ENCODE measurements at places on chromosomes 6 and 20.

DNA sequence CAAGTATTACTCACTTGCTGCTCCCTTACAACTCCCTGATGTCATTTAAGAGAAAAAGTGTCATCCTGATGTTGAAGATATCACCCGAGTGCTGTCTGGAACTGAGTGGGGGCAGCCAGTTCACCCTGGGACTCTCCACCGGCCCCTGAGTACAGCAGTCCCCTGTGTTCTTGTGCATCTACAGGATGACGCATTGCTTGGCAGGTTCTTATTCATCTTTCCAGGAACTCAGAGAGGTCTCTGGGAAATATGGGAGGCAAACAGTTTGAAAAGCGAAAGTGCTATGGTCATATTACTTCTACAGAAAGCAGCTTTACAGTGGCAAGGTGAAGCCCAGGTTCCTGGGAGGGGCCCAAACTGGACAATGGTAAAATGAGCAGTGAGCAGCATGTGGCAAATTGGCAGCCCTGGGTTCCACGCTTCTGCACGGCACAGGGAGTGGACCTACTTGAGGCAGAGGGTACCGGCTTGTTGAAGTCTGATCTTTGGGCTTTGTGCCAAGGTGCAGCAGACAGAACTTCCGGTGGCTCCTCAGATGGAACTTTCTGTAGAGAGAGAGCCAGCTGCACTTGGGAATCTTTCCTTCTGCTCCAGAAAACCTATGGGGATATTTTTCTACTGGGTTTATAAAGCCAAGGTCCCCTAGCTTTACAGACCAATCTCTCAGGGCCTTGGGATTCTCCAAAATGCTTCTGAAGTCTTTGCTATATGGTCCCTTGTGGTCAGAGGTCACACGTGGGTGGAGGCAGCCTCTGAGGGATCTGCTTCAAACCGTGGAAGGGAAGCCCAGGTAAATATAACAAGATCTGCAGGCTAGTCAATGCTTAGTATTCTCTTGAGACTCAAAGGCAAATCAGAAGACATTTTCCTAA, 128.3 kb downstream of the MAP3K7 start:
- DNase-seq, result no peak

GRCh38 chr6:147547369-147547902, 38.9 kb downstream of the SAMD5 start:
- DNase-seq, result no peak

GRCh38 chr6:144294016-144294415, 8.9 kb downstream of the UTRN start:
- peak; percentile 52 for DNase-seq

- DNase-seq, result no peak
These were observed at the start of gene OPRL1 for GRCh38 chr20:64080013-64080812. OPRL1 (plus strand) TSS chr20:64080082; CDS start chr20:64092721, 12,639 bp downstream.

- DNase-seq, result peak; percentile 11
These were observed 202.8 kb downstream of the BTBD9 start for GRCh38 chr6:38436726-38437465.

GRCh38 chr6:156777577-156778453, 637 bp downstream of the ARID1B start:
- DNase-seq, result no peak

GRCh38 chr6:169738976-169739529, 12.3 kb downstream of the DYNLT2 start:
- no peak for DNase-seq

- no peak for DNase-seq
These were observed 22.8 kb downstream of the SLC17A9 start for GRCh38 chr20:62975251-62975760.

DNA sequence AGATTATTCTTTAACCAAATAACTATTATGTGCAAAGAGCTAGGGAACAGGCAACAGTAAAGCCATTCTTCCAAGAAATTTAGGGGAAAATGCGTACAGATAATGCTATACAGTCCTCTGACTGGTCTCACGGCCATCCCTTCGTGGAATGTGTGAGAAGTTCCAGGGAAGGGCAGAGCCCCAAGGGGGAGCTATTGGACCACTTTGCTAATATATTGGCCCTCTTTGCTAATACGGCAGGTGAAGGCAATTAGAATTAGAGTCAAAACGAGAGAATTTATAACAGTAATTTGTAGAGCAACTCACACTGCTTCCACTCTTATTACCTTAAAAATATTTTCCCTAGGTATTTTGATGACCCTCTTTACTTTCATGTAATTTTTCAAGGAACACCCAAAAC, 140.4 kb downstream of the IMPG1 start:
- no peak for DNase-seq

DNA sequence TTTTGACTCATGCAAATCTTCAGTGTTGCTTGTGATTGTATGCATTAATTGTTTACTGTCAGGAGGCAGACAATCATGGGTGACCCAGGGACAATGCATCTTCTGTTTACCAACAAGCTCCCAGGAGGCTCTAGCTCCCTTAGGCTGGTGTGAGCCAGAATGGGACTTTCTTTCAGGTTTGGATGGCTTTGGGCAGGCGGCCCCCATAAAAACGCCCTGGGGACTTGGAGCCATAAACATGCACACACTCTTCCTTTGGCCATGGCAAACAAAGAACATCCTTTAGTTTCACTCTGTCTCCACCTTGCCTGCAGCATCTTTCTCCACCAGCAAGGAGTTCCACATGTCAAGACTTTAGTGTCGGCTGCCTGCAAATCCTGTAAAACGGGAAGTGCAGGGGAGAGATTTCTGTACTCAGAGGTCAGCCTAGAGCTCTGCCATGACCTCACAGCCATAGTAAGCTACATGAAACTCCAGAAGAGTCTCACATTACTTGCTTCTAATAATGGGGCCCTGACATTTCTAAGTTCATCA, 127.6 kb downstream of the MAP3K7 start:
- DNase-seq, result no peak

DNA sequence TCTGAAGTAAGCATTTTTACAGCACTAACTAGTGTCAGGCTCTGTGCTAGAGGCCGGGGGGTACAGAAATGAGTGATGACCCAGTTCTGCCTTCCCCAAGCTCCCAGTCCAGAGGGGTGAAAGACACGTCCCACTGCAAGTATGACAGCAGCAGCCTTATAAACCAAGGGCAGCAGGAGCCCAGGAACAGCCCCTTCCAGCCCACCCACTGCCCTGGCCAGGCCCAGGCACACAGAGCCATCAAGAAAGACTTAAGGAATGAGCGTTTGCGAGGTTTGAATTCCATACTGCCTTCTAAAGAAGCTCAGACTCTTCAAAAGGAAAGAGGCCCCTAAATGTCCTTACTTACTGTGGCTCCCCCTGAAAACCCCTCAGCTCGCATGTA, 10.0 kb downstream of the TRERF1 start:
- DNase-seq, result no peak

- DNase-seq, result no peak
These were observed 76.1 kb downstream of the RNF182 start for GRCh38 chr6:14000901-14001300.

GRCh38 chr20:50523552-50524167, 13.5 kb downstream of the PTPN1 start:
- no peak for DNase-seq

DNA sequence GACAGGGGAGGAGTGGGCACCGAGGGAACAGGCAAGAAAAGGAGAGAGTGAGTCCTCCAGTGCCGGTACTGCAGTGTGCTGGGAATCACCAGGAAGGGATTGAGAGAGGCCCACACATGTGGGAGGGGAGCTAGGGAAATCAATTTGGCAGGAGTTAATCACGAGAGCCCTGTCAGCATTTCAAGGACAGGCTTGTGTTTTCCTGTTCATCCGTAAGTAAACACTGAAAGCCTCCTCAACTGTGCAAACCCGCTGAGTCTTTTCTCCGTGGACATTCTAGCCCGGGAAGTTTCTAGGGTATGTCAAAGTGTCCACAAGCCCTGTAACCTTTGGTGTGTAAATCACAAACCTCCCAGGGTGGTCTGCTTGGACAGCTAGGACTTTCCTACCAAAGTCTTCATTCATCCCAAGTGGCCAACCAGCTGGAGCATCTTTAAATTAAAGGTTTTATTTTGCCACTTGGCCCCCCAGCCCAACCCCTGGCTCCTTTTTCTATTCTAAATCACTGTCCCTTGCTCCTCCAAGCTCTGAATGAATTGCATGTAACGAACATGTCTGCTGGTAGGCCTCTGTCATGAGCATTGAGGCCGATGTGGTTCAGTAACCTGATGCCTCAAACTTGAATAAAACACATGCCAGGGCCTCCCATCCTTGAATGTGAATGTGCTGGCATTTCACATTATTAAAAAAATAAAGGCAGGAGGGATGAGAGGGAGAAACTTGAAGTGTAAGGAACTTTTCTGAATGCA, 149.1 kb downstream of the ZNF217 start:
- DNase-seq, result no peak

DNA sequence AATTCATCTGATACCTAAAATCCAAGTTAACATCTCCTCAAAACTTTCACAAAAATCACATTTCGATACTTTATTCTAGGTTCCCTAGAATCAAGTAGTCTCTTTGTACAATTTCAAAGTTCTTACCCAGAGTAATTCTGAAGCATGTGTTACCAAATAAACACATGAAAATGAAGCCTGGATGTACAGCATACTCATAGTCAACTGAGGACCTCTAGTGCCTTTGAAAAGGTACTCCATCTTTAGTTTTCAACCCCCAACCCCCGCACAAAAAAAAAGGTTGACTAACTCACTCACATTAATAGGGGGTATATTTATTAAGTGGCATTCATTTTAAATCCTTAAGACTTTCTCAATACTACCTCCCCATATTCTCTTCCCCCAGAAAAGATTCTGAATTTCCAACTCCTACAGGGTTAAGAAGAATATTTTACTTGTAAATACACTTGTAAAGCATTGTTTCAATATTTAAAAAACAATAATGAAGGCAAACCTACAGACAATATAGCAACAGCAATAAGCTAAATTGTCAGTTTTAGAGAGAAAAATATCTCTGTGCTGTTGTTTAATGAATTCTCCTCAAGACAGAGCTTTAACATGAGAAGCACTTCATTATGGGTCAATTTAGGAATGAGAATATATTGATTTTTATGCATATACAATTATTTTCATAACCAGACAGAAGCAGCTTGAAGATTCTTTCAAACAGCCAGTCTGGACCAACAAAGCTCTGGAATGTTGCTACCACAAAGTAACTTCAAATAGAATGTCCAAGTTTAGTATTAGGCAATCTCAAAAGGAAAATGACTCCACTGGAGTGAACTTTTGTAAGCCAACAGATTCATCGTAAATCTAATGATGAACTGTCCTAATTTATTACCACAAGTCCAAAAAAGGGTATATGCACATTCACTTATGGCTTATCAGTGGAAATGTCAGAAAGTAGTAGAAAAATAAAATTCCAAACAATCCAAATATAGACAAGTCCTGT, 3.3 kb downstream of the PLN start:
- DNase-seq, result peak; percentile 38

- DNase-seq, result no peak
These were observed 1265.4 kb upstream of the MAP3K7 start for GRCh38 chr6:91852252-91852651.

GRCh38 chr20:59663513-59664060, 59.2 kb downstream of the PHACTR3 start:
- no peak for DNase-seq

DNA sequence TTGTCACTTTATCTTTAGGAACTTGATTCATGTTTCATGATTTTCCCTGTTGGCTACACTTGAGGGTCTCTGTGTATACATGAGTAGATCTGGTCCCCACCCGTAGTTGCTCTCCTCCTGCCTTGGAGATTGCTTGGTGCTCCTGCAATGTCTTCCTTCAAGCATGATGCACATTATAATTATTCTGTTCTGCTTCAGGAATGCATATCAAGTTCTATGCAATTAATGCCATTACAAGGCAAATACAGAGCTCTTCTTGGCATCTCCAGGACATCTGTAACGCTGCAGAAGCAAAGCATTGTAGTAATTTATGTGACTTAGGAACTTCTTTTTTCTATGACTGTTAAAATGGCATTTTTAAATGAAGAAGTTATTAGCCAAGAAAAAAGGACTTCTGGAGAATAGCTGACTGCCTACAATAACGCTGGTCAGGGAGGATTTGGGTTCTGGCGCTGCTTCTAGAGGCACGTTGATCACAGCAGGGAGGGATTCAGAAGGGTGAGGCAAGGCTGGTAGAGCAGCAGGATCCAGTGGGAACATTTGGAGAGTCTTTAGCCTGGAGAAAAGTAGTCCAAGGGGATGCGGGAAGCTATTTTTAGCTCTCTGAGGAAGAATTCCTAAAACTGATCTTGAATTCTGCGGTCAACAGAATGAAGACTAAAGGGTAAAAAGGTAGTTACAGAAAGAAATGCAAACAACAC, 203.6 kb downstream of the PLCB1 start:
- DNase-seq, result no peak

DNA sequence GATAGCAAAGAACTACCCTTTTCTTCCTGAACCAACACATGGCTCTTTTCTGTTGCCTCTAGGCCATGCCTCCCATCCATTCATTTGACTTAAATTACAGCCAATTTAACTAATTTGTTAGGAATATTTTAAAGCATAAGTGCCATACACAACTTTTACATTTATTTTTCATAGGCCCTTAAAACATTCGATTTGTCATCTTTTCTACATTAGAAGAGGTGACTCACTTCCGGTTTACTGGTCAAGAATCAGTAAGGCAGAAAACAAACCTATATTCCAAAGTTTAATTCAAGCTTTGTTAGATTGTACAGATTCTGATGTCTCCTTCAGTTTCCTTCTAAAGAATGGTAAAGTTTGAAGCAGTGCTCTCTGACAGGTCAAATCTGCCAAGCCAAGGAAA, 344.3 kb downstream of the SAMD5 start:
- no peak for DNase-seq

DNA sequence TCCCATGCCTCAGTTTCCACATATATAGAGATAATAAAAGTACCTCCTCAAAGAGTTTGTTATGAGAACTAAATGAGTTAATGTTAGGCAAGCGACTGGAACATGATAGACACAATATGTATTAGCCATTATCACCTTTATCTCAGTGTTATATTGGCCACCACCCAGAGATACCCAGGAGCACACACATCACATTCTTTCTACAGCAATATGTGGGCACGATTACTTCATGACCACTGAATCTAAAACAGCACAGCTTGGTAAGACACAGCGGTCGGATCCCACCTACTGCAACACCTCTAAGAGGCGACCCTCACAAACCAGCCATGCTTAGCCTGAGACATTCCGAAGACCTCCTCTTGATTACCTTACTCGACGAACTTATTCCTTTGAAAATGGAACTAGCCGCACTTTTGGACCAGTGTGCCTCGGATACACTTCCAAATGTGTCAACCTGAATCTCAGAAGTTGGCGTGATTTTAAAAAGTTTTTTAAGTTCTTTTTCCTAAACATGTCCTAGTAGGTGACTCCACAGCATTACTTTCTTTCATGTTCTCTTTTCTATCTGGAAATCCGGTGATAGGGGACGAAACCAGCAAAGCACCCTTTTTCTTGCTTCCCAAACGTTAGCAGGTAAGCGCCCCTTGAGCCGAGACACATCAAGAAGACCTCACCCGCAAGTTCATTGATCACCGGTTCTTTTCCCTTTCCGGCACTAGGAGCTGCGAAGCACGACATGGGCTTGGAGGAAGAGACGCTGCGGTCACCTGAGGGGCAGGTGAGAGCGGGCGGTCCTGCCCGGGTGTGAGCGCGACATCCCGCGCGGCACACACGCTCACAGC, 923 bp downstream of the GMDS start:
- no peak for DNase-seq

DNA sequence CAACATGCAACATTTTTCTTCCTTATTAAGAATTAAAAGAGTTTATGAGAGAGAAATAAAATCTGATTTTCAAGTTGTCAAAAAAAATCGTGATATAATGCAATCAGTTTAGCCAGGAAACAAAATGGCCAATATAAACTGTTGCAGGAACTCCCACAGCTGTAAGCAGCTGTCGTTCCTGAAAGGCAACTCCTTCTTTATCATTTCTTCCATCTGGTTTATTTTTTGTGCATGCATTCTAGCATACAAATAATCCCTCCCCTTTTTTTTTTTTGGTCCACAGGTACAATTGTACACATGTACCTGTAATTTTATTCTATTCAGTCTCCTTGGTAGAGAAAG, 19.7 kb downstream of the TRAF3IP2 start:
- no peak for DNase-seq

All from GM04504 (cell line).